ENCODE measurements at places on chromosomes 6 and 20. TPM values are rescaled to one million over a fixed set of nuclear protein-coding genes. Genes with fewer than 3 reads are reported as not detected.

- H3K27ac ChIP-seq, result no peak overlapping the region
- no peaks in the 10 kb centered on the region for H3K36me3 ChIP-seq
- H3K27me3 ChIP-seq, result no peaks in the 10 kb centered on the region
- no peaks in the 10 kb centered on the region for H3K4me1 ChIP-seq
- no peak overlapping the region for H3K4me3 ChIP-seq
These were observed 299.8 kb upstream of the NOX3 start for GRCh38 chr6:155755452-155755851.

DNA sequence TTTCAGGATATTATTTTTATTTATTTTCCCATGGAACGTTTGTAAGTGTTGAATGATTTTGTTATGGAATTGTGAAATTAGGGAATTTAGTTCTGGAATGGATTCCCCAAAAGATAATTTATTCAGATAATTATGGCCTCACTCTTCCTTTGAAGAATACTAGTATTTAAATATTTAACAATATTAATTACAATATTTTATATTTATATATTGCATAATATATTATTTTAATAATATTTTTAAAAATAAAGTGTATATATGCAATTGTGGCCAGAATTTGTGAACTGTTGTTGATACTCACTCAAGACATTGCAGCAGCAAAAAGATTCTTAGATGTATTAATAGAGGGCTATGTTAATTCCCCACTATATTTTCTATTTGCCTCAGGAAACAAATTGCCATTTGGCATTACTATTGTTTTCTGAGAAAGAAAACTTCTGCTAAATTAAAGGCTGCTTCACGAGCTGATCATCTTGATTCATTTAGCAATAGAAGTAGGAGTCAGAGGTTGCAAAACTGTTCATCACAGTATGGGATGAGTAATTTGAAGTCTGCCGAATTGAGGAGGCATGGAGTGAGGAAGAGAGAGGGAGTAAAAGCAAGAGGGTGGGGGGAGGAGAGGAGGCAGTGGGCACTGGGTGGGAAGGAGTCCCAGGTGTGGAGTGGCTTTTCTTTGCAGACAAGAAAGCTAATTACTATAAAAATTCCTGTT lies 729.2 kb downstream of the DHX35 start:
- H3K4me1 ChIP-seq, result peaks cover 6% of the 10 kb centered on the region
- no peaks in the 10 kb centered on the region for H3K27me3 ChIP-seq
- DNase-seq, result peak; percentile 30
- no peaks in the 10 kb centered on the region for H3K36me3 ChIP-seq
- H3K27ac ChIP-seq, result no peak overlapping the region
- H3K4me3 ChIP-seq, result no peak overlapping the region

DNA sequence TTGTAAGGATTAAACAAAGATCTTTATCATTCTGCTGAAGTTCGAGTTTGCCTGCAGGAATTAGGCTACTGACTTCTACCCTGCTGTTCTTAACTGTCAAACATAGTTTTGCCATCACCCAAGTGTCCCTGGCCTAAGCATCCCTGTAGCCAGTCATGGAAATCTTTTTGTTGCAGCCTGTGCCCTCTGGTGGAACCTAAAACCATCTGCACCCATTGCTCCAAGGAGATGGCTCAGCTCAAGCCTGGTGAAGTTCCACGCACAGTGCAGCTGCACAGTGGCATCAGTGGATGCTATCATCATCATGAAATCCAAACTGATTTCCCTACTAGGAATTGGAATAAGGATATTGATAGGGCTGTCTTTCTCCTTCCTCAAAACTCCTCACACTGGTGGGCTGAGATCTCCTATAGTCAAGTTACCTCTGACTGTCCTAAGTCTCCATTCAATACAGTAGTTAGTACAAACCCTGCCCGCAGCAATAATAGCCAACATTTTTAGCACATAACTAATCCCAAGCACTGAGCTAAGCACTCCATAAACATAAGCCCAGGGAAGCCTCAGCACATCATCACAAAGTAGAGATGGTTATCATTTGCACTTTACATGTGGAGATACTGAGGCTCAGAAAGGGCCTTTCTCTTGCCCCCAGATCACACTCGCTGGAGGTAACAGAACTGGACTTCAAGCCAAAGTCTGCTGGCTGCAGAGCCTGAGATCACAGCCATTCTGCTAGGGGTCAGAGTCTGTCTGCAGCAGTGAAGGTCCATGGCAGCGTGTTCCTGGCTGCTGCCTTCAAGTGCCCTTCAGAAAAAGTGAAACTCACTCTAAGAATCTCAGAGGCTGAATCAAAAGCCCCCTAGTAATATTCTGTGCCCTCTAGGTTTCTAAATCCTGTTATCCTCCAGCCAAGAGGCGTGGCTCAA lies 77.2 kb upstream of the MC3R start:
- H3K4me1 ChIP-seq, result no peaks in the 10 kb centered on the region
- no peak overlapping the region for H3K4me3 ChIP-seq
- no peaks in the 10 kb centered on the region for H3K36me3 ChIP-seq
- DNase-seq, result peak; percentile 32

DNA sequence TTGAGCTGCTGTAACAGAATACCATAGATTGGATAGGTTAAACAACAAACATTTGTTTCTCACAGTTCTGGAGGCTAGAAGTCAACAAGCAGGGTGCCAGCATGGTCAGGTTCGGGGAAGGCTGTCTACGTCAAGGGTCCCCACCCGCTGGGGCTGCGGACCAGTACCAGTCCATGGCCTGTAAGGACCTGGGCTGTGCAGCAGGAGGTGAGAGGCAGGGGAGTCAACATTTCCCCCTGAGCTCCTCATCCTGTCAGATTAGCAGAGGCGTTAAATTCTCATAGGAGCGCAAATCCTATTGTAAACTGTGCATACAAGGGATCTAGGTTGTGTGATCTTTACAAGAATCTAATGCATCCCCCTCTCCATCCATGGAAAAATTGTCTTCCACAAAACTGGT lies 3.8 kb downstream of the ADGB start:
- no peak overlapping the region for H3K4me3 ChIP-seq
- no peak overlapping the region for H3K27ac ChIP-seq
- H3K27me3 ChIP-seq, result peaks cover 34% of the 10 kb centered on the region
- no peak for DNase-seq

DNA sequence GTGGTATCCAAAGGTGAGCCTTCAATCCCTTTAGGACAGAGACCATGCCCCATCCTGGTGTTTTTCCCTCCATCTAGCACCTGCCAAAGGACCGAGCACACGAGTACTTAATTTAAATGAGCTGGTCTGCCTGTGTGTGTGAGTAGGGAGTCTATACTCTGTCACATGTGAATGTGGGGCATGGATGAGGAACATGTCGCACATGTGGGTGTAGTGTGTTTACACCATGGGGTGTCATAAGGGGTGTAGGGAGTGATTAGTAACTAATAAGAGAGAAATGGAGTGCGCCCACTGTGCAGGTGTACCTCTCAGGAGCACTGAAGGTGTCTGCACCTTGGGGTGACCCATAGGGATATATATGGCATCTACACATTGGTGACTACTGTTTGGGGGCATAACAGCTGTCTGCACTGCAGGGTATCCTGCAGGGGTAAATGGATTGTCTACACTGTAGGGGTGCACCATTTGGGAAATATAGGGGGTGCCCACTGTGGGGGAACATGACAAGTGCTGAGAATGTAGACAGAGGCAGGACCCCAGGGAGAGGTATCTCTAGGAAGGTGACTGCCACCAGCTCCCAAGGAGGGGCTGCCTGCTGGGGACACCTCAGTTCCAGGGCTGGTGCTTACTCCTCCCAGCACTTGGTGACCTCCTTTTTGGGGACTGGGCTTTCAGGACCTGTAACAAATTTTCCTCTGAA lies 53.5 kb downstream of the EBF4 start:
- DNase-seq, result no peak
- no peak overlapping the region for H3K27ac ChIP-seq
- no peak overlapping the region for H3K4me3 ChIP-seq
- peaks cover 6% of the 10 kb centered on the region for H3K4me1 ChIP-seq
- H3K27me3 ChIP-seq, result peaks cover 38% of the 10 kb centered on the region

DNA sequence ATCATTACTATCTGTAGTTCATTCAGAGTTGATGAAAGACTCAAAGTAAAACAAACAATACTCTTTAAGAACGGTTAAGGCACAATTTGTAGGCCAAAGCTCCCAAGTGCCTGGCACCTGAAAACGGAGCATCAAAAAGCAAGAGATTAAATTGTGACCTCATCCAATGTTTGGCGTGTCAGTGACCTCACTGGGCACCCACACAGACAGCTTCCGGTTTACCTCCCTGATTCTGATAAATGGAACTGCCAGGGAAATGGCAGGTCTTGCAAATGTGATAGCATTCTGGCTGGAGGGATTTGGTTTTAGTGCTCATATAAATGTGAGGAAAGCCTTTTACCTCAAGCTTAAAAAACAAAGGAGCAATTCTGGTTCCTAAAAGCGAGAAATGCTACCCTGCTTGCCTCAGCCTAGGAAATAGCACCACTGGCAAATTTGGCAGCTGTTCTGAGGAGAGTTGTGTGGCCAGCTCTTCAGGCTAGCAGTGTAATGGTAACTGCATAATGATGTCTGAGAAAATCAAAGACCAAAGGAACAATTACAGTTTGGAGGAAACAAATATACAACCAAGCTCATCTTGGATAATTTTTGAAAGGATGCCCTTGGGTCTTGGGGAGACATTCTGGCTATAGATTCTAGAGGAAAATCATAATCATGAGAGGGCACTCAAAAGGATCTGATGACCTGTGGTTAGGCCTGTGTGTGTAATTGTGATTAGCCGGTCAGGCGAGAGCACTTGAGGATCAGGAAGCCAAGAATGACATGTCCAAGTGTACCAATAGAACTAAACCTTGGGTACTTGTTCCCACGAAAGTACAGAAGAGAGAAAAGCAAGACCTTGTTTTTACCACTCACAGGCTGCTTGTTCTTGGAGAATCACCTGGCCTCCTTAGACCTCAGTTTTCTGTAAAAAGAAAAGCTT lies 174.3 kb downstream of the TFAP2B start:
- H3K4me1 ChIP-seq, result peaks cover 6% of the 10 kb centered on the region
- H3K27me3 ChIP-seq, result no peaks in the 10 kb centered on the region
- no peak for DNase-seq
- H3K27ac ChIP-seq, result no peak overlapping the region
- H3K4me3 ChIP-seq, result no peak overlapping the region
- no peaks in the 10 kb centered on the region for H3K36me3 ChIP-seq

DNA sequence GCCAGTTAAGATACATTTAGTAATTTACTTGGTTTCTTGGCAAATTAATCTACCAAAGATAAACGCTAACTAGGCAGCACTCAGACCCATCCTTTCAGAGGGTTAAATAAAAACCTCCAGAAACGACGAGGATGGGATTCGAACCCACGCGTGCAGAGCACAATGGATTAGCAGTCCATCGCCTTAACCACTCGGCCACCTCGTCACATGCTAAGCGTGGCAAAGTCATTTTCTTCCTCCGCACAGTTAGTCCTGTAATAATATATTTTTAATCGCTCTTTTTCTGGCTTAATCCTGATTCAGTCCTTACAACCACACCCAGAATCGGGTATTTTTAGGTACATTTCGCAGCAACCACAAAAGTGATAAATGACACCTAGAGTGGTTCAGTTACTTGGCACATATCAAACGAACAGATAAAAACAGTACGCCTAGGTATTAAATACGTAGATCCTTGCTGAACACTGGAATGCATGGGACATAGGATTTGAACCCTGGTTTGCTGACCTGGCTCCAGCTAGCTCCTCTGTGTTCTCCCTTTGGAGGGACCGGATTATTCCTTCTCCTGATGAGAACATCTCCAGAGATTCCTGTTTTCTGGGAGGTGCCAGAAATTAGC lies 71.6 kb downstream of the GPX5 start:
- no peaks in the 10 kb centered on the region for H3K36me3 ChIP-seq
- peak; percentile 73 for DNase-seq
- peak overlapping the region; percentile 74 for H3K27ac ChIP-seq

Gene DDO
- not detected for total RNA-seq

Gene SYNE1
- 25.4 TPM for total RNA-seq

Gene KIF25
- total RNA-seq, result not detected

Gene SNX14
- 71.6 TPM for total RNA-seq

Gene GGTLC1
- not detected for total RNA-seq
